ENCODE measurements at places on chromosomes 16 and 17.

DNA sequence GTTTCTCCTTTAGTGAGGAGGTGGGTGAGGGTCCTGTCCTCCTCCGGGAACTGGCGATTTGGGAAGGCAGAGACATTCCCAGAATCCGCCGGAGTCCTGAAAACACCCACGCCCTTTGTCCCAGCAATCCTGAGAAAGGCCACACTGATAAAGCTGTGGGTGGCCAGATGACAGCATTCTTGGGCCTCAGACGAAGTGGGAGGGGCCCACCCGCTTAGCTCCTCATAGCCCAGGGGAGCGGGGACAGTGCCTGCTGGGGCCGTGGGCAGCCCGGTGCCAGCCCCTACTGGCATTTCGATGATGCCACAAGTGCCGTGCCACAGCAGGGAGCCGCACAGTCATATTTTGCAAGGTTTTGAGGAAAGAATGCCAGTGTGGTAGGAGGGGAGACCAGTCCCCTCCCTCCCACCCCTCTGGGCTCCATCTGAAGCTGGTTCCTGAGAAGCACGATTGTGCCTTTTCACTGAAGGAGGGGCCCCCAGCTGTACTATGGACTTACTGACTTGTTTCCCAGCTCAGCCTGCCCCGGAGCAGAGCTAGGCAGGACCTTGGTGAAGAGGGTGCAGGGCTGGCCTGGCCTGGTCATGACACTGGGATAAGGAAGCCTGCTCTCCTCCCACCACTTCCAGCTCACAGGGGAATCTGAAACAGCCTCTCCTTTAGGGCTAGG, 20.9 kb upstream of the MPRIP start:
- no peak for DNase-seq

- DNase-seq, result no peak
Observed at GRCh38 chr17:75509528-75510258, 5.6 kb downstream of the CASKIN2 start.

DNA sequence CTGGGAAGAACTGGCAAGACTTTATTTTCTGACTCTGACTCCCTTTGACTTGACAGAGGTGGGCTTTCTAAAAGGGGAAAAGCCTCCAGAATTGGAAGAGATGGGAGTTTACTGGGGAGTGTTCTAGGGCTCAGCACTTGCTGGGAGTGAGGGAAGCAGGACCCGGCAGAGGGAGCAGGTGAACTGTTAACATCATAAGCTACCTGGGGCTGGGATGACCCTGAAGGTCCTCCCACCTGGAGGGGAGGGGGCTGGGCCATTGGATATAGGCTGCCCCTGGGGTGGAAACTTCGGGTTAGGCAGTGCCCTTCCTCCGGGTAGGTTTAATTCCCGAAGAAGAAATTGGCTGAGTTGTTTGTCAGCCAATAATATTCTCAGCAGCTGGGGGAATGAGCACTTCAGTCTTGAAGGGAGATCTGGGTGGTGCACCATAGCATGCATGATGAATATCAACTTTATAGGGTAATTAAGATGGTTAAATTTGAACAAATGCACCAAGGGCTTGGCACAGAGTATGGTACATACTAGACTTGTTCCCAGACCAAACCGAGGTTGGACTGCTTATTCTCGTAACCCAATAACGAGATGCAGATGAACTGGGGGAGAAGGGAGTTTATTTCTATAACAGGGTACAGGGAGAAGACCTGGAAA, 337.0 kb downstream of the HAPSTR1 start:
- no peak for DNase-seq

- no peak for DNase-seq
Observed at GRCh38 chr16:88299751-88300462, 82.9 kb upstream of the ZNF469 start.

DNA sequence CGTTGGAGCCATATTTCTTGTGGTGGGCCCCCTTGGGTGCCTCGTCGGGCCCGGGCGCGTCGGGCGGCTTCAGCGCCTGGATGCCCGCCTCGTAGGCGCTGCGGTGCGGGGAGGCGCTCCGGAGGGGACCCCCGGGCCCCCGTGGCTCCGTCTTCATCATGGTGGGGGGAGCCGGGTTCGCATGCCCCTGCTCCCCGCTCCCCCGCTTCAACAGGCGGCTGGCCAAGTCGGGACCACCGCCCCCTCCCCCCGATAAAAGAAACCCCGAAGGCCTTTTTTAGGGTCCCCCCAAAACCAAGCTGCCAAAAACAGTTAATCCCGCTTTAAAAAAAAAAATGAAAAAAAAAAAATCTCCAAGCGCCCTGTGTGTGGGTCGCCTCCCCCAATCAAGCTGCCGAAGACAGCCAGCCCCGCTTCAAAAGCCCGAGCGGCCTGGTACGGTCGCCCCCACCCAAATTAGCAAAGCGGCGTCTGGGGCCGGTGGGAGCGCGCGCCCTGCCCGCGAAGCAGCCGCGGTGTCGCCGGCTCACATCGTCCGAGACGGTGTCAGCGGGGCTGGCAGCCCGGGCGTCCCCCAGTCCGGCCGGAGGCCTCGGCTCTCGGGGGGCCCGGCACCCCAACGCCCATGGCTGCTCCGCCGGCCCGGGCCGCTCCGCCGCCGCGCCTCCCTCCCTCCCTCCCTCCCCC, at the start of gene PPP1R9B:
PPP1R9B (minus strand) TSS at position 324 of the 687 bp plus-strand sequence; CDS start at position 160, 164 bp downstream.
- no peak for DNase-seq

Measured in progenitor cell of endocrine pancreas (in vitro differentiated cells).